ENCODE measurements at places on chromosomes 3 and 15.

GRCh38 chr3:114226313-114226712, 11.1 kb downstream of the ZNF80 start:
- DNase-seq, result no peak

- no peak for DNase-seq
Measured at GRCh38 chr3:54862526-54862925, 65.3 kb downstream of the LRTM1 start.

DNA sequence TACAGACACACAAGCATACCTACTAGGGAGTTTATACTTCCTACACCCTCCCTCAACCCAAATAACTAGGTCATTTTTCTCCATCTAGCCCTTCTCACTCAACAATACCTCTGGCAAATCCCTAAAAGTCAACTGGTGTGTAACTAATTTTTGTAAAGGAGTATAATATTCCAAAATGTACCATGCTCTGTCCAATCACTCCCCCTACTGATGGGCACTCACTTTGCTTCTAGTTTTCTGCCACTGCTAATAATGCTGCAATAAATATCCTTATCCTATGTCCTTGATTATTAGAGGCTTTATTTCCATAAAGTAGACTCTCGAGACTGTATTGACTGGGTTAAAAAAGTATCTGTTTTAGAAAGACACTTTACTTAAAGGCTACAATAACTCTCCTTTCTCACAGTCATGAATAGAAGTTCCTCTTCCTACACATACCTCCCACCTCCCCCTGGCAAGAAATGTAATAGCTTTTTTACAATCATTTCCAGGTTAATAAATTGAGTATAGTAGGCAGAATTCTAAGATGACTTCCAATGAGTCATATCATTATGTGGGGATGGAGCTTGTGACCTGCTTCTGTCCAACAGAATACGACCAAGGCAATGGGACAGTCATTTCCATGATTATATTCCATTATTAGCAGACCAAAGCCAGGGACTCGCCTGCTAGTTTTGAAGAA, 30.0 kb downstream of the SHQ1 start:
- DNase-seq, result no peak

DNA sequence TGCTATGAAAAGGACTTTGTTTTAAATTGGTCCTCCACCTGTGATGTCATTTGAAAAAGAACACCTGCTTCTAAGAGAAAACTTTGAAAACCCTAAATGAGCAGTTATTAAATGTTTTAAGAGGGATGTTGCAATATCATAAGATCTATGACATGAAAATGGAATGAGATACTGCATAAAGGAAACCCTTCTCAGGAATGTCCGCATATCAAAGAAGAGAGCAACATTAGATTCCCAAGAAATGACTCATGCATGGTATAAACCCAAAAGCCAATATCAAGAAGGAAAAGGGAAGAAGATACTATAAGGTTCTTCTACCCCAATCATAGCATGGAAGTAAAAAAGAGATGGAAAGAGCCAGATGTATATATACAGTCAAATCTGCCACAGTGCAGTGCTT, 627.5 kb upstream of the LMCD1 start:
- no peak for DNase-seq

- no peak for DNase-seq
Measured at GRCh38 chr3:157695103-157695502, 191.9 kb upstream of the VEPH1 start.

- DNase-seq, result no peak
Measured at GRCh38 chr15:56052395-56053045, 59.1 kb upstream of the NEDD4 start.

DNA sequence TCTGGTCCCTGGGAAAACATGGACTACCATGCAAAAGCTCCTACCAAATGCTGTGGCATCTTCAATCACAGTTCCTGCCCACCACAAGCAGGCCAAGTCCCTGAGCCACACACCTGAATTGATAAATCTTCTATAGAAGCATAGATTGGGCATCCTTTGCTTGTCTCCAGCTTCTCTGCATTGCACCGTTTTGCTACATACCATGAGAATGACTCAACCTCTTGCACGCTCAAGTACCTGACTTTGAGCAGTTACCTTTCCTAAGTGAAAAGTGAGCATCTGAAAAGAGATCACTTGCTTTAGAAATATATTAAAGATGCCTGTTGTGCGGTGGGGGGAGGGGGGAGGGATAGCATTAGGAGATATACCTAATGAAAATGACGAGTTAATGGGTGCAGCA, 31.3 kb downstream of the GATM start:
- no peak for DNase-seq

- no peak for DNase-seq
Measured at GRCh38 chr15:52546031-52546751, 17.5 kb upstream of the MYO5A start.

GRCh38 chr3:136387031-136387430, 136.9 kb downstream of the PCCB start:
- DNase-seq, result no peak

GRCh38 chr3:187021748-187022402, 91.5 kb downstream of the ST6GAL1 start:
- no peak for DNase-seq

- DNase-seq, result no peak
Measured at GRCh38 chr3:71854706-71855105, 69.8 kb upstream of the PROK2 start.

DNA sequence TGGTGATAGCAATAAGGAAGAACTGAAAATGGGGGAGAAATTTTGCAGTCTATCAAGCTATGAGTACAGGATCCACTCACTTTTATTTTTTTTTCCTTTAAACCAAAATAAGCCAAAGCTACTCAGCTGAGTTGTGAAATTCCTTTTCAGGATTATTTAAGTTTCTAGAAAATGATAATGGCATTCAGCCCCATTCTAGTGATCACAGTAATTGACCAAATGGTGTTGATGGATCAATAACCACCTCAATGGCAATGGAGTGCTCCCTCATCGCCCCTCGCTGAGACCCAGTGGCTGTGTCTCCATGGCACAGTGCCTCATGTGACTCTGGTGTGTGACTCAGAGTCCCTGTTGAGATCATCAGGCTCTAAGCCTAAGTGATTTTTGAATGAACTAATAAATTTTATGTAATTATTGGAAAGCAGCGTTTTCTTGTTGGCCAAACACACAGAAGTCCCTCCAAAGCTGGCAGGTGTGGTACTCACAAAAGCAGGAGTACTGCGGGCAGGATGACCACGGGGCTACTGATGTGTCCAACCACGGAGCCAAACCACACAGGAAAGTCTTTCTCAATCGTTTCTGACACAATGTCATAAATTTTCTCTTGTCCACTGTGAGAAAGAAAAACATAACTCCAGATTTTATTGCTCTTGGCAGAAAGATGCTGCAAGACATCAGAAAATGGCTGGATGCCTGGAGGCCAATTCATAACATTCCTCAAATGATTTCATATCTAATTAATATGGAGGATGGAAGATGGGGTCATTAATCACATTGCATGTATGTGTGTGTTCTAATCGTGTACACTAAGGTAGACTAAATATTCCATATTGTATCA, 14.4 kb upstream of the STARD5 start:
- DNase-seq, result no peak

GRCh38 chr15:47548231-47548630, 169.1 kb upstream of the SEMA6D start:
- no peak for DNase-seq

DNA sequence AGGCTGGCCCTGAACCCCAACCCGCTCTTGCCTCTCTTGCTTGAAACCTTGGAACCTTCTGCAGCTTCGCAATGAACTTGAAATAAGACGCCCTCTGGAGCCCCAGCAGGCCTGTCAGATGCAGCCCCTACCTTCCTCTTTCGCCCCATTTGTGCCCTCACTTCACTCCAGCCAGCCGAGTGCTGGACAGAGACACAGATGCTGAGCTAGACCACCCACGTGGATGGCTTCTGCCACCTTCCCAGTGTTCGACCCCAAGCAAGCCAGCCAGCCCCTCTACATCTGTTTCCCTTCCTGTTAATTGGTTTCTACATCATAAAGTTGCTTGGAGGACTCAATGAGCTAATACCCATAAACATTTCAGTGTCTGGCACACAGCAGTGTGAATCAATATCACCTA, 23.8 kb upstream of the SNRPA1 start:
- no peak for DNase-seq

- DNase-seq, result no peak
Measured at GRCh38 chr3:105959851-105960250, 91.0 kb upstream of the CBLB start.

- DNase-seq, result no peak
Measured at GRCh38 chr3:189353318-189353965, 181.7 kb downstream of the TPRG1 start.

GRCh38 chr3:37984051-37984450, 6.5 kb upstream of the VILL start:
- no peak for DNase-seq

DNA sequence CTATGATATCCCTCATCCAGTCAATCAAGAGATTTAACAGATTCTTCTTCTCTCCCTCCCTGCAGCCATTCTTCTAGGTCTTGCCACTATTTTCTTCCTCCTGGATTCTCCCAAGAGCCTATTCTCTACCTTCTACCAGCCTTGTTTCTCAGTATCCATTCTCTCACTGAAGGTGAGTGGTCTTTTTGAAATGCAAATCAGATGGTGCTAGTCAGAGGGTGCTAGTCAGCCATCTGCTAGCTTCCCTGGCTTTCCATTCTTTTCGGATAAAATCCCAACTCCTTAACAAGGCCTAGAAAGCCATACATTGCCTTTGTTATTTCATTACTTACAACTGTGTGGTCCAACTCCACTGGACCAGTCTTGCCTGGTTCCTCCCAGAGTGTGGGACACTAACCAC, 734.3 kb upstream of the CFAP20DC start:
- no peak for DNase-seq

- DNase-seq, result no peak
Measured at GRCh38 chr15:23828786-23829185, 141.7 kb upstream of the NDN start.

Measured in stimulated activated CD4-positive, alpha-beta T cell treated with anti-CD3 and anti-CD28 coated beads, Interleukin-1b, Interleukin-23, amount 100 ng/mL, for 1 hour (primary cell).